Stimulated activated CD4-positive, alpha-beta T cell treated with anti-CD3 and anti-CD28 coated beads, Interleukin-4, amount 100 ng/mL, for 1 hour (primary cell): ENCODE measurements at places on chromosomes 5 and 9.

GRCh38 chr9:35683323-35683722 lies 6.4 kb downstream of the TPM2 start:
- no peak for DNase-seq

DNA sequence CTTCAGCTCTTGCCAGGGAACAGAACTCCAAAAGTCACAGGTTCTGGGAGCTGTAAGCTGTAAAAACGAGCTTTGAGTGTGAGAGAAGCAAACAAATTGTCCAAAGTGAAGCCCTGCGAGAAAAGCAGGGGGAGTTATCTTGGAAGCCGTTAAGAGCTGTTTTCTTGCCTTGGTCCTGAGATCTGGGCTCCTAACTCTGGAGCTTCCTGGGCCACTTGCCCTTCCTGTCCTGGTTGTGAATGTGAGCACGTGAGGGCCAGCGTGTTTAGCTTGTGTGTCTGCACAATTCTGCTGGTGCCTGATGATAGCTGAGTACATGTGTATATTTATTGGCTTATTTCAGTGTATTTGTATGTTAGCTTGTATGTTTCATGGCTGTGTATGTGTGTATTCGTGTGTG lies 40.5 kb downstream of the DAB2IP start:
- no peak for DNase-seq

DNA sequence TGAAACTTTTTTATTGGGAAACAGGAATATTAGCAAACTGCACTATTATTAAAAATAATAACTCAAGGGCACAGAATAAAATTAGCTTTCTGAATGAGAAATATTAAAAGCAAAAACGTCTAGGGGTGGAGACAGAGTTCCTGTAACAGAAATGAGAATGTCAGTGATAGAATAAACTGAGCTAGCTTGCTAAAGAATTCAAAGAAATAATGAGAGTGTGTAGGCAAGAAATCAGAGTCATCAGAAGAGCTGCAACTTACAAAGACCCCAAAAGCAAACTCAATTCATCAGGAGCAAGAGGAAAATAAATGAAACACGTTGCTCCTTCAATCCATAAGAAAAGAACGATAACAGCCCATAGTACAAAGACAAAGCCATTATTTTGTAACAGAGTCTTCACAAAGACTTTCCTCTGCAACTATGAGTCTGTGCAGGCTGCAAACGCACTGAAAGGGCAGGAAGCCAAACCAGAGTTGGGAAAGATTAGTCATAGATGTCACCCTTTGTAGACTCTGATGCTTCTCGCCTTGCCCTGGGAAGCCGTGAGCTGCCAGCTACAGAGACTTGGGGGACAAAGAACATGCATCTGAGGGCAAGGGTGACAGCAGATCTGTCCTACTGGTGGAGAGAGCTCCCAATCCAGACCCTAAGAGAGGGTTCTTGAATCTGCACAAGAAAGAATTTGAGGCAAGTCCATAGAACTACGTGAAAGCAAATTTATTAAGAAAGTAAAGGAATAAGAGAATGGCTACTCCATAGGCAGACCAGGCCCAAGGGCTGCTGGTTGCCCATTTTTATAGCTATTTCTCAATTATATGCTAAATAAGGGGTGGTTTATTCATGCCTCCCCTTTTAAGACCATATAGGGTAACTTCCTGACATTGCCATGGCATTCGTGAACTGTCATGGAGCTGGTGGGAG lies 40.8 kb downstream of the SHC3 start:
- DNase-seq = no peak

DNA sequence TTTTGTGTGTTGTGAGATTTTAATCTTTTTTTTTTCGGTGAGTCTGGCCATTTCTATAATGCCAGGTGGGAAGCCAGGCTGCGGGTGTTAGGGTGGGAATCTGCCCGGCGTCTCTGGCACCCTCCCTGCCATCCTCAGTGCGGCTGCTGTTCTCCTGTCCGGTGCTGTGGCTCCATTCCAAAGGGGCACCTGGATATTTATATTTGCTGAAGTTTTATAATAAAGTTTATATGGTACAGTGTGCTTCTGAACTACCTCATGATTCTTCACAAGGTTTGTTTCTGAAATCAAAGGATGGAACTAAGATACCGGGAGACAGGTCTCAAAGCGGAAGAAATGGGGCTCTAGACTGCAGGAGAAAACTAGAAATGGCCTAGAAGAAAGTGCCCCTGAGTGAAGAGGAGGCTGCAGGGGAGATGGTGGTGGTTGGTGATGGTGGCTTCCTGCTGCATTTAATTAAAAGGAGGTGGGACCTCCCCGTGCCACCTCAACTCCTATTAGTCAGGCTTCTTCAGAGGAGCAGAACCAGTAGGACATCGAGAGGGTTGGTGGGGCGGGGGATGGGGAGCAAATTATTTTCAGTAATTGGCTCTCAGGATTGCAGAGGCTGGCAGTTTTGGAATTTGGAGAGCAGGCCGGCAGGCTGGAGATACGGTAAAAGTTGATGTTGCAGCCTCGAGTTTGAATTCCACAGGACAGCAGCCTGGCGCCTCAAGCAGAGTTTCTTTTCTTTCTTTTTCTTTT lies 102.2 kb upstream of the ICE1 start:
- DNase-seq = no peak

DNA sequence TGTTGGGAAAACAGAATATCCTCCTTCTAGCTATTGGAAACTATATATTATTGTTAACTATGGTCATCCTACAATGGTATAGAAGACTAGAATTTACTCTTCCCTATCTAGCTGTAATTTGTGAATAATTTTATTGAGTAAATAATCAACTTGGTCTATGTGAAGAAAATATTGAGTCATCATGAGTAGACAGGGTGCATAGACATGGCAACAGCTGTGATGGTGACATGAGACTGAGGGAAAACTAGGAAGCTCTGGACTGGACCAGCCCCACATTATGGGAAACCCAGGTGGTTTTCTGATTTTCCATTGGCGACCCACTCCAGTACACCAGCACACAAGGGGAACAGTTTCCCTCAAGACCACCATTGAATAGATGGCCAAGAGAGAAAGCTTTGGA lies 95.0 kb downstream of the APBA1 start:
- no peak for DNase-seq

DNA sequence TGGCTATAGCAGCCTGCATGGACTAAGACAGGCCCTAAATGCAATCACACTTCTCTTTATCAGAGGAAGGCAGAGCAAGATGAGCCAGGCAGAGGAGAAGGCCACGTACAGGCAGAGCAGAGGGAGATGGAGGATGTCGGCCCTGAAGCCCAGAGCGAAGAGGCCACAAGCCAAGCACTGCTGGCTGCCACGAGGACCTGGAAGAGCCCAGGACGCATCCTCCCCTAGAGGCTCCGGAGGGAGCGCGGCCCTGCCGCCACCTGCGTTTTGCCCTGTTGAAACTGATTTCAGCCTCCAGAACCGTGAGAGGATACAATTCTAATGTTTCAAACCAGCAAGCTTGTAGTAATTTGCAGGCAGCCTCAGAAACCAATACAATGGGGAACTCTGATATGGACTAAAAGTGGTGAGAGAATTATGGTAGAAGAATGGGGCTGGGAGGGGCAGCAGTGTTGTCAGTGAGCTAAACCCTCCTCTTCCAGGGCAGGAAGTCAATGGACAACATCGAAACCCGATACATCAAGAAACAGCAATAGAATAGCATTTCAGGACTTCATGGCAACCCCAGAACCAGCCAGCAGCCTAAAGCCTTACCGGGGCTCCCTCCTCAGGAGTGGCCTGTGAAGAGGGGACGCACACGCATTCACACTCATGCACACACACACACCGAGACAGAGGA lies 32.6 kb downstream of the ADAMTS2 start:
- DNase-seq = no peak

DNA sequence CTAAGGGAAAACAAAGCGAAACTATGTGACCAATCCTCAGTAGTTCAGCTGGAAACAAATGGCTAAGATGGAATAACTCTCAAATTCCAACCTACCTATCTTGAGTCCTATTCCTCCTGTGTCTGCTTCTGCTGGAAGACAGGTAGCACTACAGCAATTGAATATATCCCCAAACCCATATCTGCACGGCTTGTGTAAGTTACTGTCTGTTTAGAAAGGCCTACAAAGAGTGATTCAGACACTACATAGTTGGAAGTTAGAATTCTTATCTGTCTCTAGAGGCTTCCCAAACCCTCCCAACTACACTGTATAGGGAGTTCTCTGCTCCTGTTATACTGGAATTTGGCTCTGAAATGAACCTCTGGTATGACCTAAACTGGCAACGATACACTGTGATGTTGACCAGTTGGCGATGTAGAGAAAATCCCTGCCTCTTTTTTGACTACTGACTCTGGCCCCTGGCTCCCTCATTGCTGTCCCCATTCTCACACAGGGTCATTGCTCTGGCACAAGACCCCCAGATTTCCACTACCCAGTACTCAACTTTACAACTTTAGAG lies 22.6 kb upstream of the NADK2 start:
- DNase-seq = no peak

- DNase-seq = no peak
Measured at GRCh38 chr5:169127431-169127830, 173.5 kb downstream of the SLIT3 start.

- no peak for DNase-seq
Measured at GRCh38 chr9:97441729-97442128, 29.8 kb downstream of the TDRD7 start.

- DNase-seq = no peak
Measured at GRCh38 chr9:134552349-134552990, 89.1 kb upstream of the COL5A1 start.

- no peak for DNase-seq
Measured at GRCh38 chr5:54725391-54726280, 208.1 kb downstream of the SNX18 start.

DNA sequence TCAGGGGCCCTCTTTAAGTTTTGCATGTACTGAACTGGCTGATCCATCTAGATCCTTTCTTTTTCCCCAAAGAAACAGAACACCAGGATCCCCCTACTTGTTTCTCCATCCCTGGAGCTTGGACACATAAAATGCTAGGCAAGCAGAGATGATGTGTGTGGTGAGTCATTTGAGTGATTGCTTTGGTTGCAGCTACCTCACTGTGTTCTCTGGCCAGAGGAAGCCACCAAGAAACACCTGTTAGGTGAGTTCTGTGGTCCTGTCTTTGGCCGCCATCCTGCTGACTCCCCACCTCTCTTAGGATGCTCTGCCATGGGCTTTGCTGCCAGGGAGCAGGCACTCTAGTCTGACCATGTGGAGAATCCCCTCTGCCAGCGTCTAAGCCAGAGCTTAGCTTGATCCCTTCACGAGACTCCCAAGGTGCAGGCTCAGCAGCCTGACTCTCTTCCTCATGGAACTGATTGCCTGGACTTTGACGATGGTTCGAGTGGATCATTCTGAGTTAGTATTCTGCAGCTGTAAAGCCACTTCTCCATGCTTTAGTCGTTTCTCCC lies 27.3 kb upstream of the DENND1A start:
- DNase-seq = no peak

DNA sequence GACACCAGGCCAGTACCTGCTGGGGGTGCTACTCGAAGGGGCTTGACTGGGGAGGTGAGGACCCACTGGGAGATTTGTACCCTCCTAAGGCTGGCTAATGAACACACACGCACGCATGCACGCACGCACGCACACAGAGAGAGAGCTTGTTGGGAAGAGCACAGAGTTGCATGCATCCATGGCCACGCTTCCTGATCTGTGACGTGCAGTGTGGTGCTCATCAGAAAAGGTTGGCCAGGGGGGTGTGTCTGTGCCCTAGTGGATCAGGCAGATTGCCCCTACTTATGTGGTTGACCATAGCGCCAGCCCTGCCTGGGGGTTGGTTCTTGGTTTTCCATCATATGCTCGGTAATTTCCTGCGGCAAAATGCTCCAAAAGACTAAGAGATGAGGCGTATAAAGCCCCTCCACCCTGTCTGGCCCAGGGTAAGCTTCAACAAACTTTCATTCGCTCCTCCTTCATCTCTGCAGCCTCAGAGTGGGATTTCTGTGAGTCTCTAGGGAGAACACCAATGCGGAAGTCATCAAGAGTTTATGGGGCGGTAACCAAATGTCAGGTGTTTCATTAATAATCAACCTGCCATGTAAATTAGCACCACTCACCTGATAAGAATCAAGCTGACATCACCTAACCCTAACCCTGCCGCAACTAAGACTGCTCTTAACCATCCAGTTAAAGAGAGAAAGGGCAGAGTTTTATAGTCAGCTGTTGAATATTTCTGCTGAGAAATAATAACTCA lies 8.0 kb upstream of the GFI1B start:
- no peak for DNase-seq

GRCh38 chr5:134949316-134949715 lies 18.4 kb upstream of the CATSPER3 start:
- no peak for DNase-seq
